ENCODE measurements at places on chromosomes 4 and X.

DNA sequence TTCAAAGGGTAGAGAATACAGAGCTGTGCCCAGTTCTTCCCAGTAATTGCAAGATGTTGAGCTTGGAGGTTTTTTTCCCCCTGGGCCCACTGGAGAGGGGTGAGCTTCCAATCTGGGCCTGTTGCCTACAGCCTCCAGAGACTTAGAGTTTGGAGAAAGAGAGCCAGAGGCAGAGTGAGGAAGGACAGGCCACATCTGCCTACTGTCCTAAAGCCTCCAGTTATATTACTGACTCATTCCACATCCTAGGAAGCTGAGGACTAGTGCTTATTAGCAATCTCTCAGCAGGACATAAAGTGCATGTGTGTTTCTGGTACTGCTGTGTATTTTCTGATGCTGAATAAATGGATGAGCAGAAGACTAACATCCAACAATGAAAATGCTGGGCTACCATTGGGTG, 181.0 kb upstream of the MAMLD1 start:
- DNase-seq: no peak

GRCh38 chrX:1493412-1493811, 40.7 kb upstream of the ASMTL start:
- DNase-seq: no peak

GRCh38 chr4:154457471-154457870, 34.1 kb downstream of the DCHS2 start:
- DNase-seq: no peak

DNA sequence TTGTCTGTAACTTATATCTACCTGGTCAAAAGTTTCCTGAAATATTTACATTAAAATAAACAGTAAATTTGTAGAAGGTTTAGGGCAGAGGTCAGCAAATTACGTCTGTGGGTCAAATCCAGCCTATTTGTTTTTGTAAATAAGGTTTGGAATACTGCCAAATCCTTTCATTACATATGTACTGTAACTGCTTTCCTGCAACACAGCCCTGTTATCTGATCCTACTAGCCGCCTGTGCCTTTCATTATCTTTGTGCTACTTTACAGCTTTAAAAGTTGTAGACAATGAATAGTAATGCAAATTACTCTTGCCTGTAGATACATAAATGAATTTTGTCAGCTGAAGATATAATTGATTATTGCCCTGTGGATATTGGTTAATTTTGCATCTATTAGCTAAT, 369.6 kb upstream of the SLC7A11 start:
- DNase-seq: no peak

DNA sequence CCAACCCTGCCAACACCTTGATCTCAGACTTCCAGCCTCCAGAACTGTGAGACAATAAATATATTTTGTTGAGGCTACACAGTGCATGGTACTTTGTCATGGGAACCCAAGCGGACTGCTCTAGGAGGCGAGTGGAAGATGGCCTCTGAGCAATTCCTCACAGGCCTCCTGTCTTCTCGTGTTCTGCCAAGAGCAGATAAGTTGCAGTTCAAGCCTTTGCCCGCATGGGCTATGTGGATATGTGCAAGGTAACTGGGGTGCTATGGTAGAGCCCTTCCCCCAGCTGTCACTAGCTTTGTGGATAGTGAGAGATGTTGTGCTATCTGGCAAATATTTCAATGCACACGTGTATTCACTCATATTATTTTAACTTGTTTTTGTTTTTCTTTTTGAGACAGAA, 156.0 kb upstream of the BCOR start:
- no peak for DNase-seq

DNA sequence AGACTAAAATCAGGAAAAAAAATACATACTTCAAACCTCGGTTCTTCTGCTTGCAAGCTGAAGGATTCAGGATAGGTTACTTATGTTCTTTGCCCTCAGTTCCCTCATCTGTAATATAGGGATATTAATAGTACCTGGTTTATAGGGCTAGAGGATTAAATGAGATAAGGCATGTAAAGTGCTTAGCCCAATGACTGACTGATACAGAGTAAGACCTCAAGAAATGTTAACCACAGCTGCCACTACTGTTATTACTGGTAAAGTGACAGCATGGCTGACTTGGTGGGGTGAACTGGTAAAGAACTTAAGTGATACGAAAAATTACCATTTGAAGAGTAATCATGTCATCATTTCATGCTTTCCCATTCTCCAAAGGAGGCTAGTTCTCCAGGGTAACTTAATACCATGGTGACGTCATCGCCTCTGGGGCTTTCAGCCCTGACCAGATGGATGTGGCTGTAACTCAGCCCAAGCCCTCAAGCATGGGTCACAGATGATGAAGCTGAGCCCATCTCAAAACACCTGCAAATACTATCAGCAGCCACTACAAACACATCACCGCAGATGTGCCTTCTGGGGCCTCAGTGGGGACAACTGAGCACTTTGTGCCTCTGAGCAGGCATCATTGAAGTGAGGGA, 44.5 kb upstream of the SCML1 start:
- DNase-seq: no peak

DNA sequence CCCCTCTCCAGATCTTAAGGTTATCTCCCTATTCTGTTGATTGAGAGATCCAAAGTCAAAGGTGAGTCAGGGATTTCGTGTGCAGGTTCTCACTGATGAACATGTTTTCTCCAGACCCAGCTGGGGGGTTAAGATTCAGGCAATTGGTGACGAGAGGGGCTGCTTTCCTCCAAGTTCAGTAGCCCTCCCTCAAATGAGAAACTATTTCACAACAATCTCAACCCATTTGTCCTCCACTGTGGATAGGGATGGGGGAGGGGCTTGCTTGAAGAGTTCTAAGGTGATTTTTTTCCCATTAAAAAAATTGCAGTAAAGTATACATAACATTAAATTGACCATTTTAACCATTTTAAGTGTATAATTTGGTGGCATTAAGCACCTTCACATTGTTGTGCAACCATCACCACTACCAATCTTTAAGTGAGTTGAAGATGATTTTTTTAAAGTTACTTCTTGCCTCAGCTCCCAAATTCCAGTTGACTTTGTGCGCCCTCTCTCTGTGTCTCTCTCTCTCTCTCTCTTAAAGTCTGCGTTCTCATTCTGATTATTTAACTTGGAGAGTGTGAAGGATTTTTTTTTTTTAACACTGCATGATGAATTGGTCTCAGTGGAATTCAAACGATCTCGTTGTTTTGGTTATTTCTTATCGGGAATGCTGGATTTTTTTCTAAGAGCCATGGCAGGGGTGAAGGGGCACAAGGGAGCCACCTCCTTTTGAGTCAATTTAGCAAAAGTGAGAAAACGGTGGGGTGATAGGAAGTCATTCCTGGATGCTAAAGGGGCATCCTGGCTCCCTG, 175.9 kb downstream of the SHROOM3 start:
- DNase-seq: no peak

DNA sequence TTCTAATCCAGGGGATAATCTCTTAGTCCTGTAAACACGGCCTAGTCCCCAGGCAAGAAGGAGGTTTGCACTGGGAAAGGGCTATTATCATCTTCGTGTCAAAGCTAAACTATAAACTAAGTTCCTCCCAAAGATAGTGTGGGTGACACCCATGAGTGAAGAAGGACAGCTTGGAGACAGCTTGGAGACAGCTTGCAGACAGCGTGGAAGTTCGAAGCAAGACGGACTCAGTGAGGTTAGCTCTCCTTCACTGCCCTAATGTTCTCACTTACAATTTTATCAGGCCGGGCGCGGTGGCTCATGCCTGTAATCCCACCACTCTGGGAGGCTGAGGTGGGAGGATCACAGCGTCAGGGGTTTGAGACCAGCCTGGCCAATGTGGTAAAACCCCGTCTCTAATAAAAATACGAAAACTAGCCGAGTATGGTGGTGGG, 19.2 kb upstream of the PLCXD1 start:
- no peak for DNase-seq

DNA sequence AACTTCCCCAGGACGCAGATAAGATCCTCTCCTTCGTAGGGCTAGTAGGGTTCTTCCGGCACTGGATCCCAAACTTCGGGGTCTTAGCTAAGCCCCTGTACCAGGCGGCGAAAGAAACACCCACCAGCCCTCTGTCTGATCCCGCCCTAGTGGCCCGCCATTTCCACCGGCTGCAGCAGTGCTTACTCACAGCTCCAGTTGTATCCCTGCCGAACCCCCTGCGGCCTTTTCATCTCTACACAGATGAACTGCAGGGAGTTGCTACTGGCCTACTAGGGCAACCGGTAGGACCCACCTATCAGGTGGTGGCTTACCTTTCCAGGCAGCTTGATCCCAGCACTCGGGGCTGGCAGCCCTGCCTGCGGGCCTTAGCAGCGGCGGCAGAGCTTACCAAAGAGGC, 961.2 kb downstream of the RPA4 start:
- DNase-seq: no peak

DNA sequence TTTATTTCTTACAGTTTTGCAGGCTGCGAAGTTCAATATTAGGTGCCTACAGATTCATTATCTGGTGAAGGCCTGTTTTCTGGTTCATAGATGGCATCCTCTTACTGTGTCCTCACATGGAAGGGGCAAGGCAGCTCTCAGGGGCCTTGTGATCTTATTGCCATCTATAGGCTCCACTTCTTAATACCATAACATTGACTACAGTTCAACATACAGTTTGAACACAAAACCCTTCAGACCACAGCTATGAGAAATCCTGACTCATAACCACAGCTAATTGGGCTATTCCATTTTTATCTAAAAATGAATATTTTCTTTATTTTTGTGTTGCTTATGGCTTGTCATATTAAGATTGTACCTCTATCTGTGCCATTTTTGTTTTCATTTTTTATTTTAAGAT, 72.3 kb downstream of the STAG2 start:
- DNase-seq: no peak

DNA sequence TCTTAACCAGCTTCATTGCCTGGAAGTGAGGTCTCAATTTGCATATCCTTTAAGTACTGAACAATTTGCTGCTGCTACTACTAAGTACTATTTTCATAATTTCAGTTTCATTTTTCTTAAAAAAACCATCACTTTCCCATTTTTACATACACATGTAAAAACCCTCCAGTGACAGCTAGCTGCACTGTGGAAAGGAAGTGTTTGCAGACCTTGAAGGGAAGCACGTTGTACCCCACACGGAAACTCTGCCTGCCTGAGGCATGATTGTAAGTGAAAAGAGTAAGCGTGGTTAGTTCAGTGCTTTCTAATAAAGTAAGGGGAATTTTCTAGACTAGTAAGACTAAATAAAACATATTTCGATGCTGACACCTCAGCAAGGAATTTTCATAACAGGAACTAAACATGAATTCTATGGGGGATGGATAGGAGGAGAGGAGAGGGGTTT, 103.6 kb downstream of the RAPGEF2 start:
- no peak for DNase-seq

DNA sequence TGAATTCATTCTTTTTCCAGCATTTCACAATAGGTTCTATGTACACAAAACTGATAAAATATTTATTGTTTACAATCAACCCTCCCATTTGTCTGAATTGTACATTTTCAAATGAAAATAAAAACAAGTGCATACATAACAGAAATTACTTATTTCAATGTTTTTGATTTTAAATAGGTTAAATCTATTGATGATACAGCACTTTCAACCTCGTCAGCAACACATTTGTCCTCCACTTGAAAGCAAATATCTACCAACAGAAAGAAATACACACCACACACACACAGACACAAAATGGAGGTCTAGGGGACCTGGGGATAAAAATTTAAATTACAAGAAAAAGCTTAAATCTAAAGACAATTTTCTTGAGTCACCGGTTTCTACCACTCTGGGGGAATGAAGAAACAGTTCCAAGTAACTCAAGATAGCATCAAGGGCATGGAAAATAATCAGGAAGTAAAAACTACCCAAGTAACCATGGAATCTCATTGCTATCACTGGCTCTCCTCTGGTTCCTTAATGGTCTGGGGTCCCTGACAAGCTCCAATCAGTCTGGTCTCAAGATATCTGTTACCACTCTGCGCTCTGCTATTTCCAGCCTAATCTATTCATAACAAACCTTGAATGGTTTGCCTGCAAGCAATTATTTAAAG, 27.6 kb downstream of the ANKRD17 start:
- DNase-seq: no peak

- no peak for DNase-seq
Measured at GRCh38 chrX:148658115-148658730, 157.8 kb downstream of the AFF2 start.

- no peak for DNase-seq
Measured at GRCh38 chrX:68989456-68989855, 160.6 kb downstream of the EFNB1 start.

GRCh38 chrX:34560180-34560579, 96.9 kb downstream of the TMEM47 start:
- no peak for DNase-seq

DNA sequence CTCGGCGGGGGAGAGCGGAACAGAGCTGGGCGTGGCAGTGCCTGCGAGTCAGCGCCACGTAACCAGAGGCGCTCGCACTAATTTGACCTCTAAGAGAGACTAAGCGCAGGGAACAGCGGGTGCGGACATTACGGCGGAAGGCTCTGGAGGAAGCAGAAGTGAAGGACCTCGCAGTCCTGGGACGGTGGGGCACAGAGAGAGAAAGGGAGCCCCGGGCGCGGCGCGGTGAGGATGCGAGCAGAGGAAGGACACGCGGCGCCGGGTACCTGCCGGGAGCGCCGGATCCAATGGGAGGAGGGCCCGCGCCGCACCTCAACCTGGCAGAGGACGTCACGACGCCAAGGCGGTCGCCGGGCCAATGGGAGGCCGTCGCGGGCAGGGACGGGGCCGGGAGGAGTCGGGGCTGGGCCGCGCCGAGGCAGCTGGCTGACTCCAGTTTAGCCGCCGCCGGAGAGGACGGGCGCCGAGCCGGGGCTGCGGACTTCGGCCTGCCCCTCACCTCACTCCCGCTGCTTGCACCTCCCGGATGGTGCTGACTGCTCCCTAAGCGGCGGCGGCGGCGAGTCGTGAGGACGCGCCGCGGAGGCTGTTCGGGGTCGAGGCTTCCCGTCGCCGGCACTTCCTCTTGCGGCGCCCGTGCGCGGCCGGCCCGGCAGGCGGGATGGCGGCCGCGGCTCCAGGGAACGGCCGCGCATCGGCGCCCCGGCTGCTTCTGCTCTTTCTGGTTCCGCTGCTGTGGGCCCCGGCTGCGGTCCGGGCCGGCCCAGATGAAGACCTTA, at the start of gene TMEM165:
TMEM165 (plus strand) TSS at position 429 of the 779 bp plus-strand sequence; CDS start at position 662, 233 bp downstream.
- peak; percentile 78 for DNase-seq

DNA sequence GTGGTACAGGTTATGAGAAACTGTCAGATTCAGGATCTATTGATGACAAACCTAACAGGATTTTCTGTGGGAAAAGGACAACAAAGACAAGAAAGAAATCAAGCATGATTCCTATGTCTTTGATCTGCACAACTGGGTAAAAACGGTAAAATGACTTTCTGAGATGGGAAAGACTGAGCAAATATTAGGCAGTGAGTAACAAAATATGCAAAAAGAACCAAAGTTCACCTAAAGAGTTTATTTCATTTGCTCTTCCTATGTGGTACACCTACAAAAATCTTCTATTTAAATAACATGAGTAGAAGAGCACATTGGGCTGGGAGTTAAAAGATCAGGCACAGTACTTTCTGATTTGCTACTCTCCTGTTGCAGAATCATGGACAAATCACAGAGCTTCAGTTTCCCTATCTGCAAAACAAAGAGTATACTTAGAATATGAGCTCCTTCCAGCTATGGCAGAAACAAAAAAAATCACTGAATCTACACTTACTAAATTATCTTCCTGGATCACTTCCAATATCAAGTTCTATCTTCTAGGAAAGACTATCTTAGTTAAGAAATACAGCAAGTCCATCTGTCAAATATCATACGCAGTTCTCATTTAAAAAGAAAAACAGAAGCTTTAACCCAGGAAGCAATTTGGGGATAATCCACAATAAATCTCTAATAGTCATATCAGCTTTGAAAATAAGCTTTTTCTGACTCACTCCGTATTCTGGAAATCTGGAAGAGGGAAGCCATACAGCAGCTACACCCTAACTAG, 37.4 kb downstream of the NFXL1 start:
- DNase-seq: no peak
